PC-3 (cell line): ENCODE measurements at places on chromosomes 2 and 18.
A peak's percentile ranks its signal among the peaks of the same experiment; 100 is the strongest.

- no peak for DNase-seq
These were observed 76.4 kb upstream of the TSPYL6 start for GRCh38 chr2:54332386-54332785.

GRCh38 chr2:130287656-130288026, 55.1 kb upstream of the IMP4 start:
- no peak for DNase-seq

- no peak for DNase-seq
These were observed 84.7 kb upstream of the EML6 start for GRCh38 chr2:54638774-54639187.

DNA sequence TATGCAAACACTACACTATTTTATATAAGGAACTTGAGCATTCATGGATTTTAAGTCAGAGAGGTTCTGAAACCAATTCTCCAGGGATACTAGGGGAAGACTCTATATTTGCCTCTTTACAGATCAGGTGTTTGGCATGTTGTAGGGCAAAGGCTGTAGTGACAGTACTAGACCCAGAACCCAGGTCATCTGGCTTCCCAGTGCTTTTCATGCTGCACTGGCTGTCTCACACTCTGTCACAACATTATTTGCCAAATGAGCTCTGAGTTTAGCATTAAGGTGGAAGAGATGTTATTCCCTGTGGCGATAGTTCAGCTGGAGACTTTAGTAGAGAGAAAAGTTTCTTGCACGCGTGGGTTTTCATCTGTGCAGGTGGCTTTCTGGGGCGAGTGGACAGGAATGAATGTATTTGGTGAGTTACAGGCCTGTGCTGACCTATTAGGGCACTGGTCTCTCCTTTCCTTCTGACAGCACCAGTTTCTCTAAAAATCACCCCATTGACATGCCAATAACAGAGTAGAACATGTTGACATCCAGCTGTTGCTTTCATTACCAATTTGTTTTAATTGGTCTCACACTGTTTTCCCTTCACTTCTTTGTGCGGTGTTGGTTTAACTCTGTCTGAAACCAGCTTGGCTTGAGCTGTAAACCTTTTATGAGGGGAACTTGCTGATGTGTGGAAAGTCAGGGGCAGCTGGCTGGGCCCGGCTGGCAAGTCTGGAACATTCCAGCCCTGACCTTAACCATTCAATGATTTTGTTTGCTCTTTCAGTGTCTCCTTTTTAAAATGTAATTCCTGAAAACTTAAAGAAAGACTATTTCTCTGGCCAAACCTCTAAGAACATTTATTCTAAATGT, 643.0 kb upstream of the FAM98A start:
- DNase-seq, result no peak

DNA sequence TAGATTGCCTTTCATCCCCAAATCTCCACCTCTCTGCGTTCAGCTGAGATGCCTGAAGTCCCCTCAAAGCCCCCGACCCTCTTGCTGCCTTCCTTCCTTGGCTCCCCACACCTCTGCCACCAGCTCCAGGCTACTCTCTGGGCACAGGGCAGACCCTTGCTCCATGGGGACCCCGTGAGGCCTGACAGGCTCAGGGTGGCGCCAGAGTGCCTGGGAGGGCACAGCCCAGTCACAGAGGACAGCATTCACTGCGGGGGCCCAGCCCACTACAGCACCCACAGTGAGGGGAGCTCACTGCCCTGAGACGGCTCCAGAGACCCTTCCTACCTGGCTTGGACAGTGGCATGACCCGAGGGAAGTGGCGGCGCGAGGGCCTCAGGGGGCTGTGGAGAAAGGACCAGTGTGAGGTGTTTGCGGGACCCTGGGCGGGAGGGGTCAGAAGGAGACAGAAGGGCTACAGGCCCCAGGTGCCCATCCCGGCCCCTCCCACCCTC, 51.0 kb downstream of the AQP12A start:
- DNase-seq, result no peak

GRCh38 chr18:48500517-48500916, 38.3 kb upstream of the CTIF start:
- no peak for DNase-seq

DNA sequence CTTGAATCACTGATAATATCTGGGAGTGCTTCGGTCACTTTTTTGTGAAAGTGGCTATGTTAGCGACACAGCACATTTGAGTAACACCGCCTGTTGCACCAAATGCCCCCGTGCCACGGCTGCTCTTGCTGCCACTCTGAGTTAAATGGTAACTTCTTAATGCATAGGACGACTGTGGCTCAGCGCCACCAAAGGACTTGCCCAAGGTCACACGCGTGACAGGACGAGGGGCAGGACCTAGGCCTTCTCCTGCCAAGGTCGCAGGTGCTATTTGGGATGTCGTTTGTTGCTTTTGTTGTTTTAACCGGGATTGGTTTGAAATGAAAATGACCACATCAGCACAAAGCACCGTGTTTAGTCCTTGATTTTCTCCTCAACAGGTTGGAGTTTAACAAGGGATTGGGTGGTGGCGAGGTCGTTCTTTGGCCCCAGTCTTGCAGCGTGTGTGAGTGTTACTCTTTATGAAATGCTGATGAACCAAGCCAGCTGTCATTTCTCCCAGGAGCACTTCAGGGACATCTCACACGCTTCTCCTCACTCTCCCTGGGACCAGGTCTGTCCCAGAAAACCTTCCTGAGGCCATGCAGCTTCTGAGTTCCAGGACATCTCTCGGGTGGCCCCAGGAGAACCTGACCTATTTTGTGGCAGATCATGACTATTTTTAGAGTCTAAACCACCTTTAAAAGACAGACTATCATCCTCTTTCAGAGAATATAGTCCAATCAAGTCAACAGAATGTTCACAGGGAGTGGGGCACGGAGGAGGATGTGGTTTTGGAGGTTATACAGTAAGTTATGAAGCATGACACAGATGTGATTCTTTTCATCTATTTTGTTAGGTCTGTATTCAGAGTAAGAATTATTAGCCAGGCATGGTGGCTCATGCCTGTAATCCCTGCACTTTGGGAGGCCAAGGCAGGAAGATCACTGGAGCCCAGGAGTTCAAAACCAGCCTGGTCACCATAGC, 49.9 kb downstream of the MTCL1 start:
- DNase-seq, result peak; percentile 49

- DNase-seq, result no peak
These were observed 69.7 kb downstream of the PRPF40A start for GRCh38 chr2:152647552-152647951.

- peak; percentile 47 for DNase-seq
These were observed 672.8 kb upstream of the ID2 start for GRCh38 chr2:8009010-8009597.

- no peak for DNase-seq
These were observed 95.9 kb upstream of the LCLAT1 start for GRCh38 chr2:30351116-30351515.

DNA sequence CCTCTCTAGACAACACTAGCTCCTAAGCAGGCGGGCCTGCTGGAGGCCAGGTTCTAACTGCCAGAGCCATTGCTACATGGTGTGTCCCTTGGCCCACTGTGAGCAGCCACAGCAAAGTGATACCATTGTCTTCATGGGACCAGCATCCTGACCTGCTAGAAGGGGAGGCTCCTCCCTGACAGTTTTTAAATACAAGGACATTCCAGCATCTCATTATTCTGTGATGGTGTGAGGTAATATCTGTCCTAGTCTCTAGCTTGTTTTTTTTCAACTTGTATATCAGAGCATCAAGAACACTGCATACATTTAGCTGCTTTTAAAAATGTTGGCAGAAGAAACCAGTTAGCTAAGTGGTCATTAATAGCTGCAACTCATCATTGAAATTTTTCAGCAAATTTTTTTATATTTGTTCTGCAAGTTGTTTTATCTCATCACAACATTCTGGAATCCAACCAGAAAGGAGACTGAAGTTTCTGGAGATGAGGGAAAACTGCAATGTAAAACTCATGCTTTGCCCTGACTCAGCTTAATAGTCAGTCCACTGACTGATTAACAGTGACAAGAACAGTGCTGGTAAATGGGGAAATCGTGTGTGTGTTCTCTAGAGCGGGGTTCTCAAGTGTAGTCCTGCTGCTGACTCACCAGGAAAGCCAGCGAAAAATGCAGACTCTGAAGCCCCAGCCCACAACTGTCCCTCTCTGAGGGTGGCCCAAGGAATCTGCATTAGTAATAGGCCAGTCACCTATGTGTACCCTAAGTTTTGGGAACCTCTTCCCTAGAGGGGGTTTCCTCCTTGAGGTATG, 17.8 kb downstream of the MAPRE3 start:
- DNase-seq, result no peak

DNA sequence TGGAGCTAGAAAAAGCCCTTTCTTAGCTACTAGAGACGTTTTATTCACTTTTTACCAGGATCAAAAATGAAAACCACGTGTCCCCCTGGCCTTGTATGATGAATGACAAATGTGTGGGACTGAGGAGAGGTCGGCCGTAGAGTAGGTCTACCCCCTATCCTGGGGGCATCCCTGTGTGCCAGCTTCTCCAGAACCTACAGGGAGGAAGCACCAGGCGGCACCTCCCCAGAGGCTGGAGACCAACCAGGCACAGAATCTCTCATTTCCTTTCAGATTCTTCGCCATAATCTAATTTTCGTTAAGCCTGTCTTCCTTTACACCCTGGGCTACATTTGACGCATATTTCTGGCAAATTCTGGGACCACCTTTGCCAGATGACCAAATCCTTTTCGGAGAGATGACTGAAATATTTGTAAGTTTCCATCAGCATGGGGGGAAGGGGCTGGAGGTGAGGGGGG, 15.9 kb downstream of the TWIST2 start:
- no peak for DNase-seq

DNA sequence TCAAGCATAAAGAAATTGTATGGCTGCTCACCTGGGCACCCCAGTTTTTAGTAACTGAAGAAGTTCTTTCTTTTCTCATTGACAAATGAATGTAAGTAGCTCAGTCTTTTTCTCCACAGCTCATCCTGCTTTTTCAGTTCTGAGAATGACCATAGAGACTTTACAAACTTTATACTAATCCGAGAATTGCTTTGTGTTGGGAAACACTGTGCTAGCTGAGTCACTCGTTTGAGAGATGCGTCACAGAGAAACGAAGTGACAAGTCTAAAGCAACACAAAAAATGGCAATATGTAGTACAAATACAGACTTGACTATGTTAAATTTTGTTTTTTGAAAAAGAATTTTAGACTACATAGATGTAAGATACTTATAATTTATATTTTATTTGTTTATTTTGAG, 9.0 kb downstream of the LRRTM4 start:
- DNase-seq, result peak; percentile 23

DNA sequence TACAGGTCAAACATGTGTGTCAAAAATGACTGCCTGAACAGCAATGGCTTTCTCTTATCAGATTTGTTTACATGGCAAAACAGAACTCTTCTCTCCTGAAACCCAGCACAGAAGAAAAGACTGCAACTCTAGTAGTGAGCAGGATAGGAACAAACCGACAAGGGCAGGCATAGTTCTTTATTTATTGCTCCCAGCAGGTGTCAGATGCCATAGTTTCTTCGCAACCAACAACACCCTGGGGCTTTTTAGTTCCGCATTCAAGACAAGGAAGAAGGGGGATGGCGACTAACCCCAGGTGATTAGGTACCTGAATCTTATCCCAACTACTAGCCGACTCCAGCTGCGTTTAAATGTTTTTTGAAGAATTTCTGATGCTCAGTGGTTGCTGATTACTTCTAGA, 367.5 kb upstream of the FIGN start:
- DNase-seq, result no peak
